Activated CD4-positive, CD25-positive, alpha-beta regulatory T cell (primary cell): ENCODE measurements at places on chromosomes 6 and 20.

GRCh38 chr6:132495604-132496079 lies 17.3 kb downstream of the STX7 start:
- DNase-seq = no peak

DNA sequence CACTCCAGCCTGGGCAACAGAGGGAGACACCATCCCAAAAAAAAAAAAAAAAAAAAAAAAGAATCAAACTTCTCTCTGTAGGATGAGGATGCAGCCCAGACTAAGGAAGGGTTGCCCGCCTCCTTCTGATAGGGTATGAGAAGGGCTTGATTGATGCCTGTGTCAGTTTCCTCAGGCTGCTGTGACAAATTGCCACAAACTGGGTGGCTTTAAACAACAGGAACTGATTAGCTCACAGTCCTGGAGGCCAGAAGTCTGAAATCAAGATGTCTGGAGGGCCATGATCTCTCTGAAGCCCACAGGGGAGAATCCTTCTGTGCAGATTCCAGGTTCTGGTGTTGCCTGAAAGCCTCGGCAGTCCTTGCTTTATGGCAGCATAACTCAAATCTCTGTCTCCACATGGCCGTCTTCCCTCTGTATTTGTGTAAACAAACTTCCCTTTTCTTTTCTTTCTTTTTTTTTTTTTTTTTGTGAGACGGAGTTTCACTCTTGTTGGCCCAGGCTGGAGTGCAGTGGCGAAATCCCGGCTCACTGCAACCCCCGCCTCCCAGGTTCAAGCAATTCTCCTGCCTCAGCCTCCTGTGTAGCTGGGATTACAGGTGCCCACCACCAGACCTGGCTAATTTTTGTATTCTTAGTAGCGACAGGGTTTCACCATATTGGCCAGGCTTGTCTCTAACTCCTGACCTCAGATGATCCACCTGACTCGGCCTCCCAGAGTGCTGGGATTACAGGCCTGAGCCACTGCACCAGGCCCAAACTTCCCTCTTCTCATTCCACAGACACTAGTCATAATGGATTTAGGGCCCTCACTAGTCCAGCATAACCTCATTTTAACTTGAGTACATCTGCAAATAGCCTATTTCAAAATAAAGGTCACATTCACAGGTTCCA lies 11.2 kb upstream of the CDK19 start:
- no peak for DNase-seq

DNA sequence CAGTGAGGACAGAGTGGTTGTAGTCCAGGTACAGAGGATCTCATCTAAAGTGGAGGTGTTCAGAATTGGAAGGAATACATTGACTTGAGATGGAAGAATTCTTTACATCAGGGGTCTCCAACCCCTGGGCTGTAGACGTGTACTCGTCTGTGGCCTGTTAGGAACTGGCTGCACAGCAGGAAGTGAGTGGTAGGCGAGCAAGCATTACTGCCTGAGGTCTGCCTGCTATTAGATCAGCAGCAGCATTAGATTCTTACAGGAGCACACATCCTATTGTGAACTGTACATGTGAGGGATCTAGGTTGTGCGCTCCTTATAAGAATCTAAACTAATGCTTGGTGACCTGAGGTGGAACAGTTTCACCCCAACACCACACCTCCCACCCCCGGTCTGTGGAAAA lies 121.1 kb downstream of the CDKAL1 start:
- no peak for DNase-seq

DNA sequence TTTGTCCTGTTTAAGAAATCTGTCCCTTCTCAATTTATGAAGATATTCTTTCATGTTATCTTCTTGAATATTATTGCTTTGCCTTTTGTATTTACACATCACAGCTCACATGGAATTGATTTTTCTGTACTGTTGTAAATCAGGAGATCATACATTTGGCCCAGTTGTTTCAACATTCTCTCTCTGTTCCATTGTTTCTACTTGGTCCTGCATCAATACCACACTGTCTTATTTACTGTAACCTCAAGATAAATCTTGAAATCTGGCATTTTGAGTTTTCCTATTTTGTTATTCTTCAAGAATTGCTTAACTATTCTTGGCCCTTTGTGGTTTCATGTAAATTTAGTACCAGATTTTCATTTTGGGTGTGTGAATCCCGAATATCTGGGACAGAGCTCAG lies 121.7 kb upstream of the CCN2 start:
- no peak for DNase-seq

- no peak for DNase-seq
Observed at GRCh38 chr6:69816026-69816425, 19.2 kb upstream of the LMBRD1 start.

DNA sequence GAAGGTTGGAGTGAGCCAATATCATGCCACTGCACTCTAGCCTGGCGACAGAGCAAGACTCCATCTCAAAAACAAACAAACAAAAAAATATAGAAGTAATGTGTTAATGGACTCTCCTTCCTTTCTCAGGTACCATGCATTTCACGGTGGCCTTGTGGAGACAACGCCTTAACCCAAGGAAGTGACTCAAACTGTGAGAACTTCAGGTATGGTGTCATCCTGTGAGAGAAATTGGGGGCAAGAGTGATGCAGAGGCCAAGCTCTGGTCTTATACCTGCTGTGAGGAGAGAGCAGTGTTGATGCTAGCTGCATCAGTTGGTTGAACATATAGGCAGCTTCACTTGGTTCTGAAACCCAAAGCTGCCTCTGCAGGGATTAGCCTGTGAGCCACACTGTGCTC lies 6.2 kb downstream of the ITCH start:
- DNase-seq = no peak

DNA sequence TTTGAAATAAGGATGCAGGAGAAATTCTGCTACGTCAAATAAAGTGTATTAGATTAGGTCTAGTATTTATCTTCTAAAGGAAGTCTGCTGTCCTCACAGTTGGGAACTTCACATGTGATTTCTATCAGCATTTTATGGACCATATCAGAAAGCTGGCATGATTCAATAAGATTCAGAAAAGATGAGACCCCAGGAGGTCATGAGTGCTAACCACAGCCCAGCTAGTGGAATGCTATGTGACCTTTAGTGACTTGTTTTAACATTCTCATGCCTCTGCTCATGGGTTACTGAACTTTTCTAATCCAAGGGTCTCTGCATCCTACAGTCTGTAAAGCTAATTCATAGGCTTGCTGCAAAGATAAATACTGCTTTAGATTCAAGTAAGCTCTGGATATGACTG lies 150.1 kb downstream of the GMPR start:
- no peak for DNase-seq

DNA sequence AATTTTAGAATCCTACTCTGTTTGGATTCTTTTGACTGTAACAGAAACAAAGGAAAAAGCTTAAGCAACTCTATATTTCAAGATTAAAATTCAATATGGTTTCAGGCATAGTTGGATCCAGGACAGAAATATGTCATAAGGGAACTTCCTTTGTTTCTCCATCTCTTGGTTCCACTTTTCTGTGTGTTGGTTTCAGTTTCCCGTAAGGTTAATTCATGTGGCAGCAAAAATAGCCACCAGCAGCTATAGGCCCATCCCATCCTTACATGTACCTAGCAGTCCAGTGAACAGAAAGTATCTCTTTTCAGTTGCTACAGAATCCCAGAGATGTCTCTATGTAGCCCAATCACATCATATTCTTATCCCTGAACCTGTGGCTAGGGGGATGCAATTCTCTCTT lies 8.8 kb upstream of the FAM8A1 start:
- DNase-seq = no peak

DNA sequence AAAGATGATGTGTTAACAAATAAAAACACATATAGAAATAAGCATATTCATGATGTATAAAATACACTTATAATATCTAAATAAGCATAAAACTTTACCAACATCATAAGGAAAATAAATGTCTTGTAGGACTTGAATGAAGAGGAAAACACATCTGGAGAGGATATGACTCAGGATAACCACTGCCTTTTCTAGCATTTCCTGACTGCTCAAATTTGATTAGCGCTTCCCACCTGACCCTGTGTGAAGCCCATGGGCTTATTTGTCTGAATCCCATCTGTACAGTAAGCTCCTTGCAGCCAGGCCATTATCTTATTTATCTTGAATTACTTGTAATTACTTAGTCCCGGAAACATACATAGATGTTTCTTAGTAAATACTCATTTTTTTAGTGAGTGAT lies 608.6 kb downstream of the COL12A1 start:
- DNase-seq = no peak

GRCh38 chr6:66328200-66328599 lies 621.2 kb upstream of the EYS start:
- DNase-seq = no peak

- DNase-seq = no peak
Observed at GRCh38 chr20:2833761-2834160, 6.7 kb downstream of the PCED1A start.

DNA sequence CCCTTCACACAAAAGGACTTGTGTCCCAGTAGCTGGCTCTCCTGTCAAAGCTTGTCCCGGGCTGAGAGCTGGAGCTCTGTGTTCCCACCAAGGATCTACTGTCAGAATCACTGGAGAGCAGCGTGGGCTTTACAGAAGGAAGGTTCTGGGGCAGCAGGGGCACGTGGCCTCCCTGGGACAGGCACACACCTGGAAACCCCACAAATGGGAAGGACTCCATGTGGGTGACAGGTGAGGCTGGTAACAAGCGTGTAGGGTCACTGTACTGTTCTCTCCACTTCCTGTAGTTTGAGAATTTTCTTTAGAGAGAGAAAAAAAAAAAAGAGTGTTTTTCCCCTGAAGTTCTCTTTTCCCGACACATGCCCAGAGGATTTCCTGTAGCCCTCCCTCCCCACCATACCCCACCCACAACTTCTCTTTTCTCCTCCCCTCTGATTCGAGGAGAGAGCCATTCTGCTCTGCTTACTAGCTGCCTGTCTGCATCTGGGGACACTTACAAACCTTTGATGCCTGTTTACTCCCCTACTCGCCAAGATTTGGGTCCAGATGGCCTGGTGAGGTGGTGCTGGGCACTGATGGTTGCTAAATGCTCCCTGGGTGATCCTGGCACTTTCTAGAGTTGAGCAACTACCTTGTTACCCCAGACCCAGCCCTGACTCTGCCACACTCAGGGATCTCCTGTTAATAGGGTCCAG lies 84.1 kb upstream of the SIRPA start:
- no peak for DNase-seq

DNA sequence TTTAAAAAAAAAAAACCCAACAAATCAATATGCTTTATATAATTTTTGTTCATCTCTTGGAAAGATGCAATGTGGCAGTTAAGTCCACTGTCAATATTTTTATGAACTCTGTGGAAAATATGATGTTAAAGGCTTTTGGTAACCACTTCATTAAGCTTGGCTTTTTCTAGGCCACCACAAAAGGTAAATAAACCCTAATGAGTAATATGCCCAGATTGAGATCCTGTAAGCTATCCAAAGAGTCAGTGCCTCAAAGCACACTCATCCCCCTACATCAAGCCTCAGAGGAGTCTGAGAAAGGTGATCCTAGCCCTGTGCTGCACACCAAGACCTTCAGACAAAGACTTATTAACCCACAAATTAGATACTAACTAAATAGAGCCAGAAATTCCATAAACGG lies 121.1 kb downstream of the CDC5L start:
- no peak for DNase-seq
